AG10803 (cell line): ENCODE measurements at places on chromosomes 1 and 21.

- peak; percentile 65 for DNase-seq
Observed at GRCh38 chr1:201533836-201534235, 5.1 kb upstream of the NAV1 start.

DNA sequence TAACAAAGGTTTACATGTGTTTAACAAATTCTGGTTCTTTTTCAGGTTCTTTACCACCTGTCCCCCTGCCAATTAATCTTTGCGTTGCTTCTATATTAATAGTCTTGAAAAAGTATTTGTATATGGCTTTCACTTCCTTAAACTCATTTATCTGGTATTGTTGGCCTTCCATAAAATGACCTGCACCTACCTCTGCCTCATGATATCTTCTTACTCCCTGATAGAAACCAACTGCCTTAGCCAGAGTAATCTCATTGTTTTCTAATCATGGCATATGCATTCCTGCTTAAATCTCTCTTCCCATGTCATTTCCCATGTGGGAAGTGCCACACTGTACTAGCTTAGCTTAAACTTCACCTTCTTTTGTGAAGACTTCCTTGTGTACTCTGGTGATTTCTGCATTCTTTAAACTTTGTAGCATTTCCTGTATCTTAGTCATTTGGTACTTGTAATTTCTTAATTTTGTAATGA lies 8.7 kb downstream of the SMG7 start:
- peak; percentile 24 for DNase-seq

- no peak for DNase-seq
Observed at GRCh38 chr1:116012716-116013115, 36.4 kb downstream of the SLC22A15 start.

DNA sequence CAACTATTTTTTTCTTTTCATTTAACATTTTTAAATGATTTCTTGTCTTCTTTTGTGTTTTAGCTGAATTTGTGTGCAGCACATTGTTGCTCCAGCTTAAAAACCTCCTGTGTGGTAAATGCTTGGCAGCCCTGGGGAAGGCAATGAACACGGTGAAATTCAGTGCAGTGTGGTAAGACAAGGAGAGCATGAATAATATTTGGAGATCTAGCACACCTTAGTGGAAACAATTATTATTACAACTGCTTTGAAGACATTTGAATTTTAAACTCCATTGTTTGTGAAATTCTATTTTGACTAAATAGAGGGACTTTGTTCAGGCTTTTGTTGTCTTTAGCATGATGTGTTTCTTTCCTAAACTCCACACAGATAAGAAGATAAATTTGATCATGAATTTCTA lies 242.6 kb upstream of the CXADR start:
- peak; percentile 40 for DNase-seq

- DNase-seq: no peak
Observed at GRCh38 chr1:23610677-23611076, 51.4 kb upstream of the ID3 start.

DNA sequence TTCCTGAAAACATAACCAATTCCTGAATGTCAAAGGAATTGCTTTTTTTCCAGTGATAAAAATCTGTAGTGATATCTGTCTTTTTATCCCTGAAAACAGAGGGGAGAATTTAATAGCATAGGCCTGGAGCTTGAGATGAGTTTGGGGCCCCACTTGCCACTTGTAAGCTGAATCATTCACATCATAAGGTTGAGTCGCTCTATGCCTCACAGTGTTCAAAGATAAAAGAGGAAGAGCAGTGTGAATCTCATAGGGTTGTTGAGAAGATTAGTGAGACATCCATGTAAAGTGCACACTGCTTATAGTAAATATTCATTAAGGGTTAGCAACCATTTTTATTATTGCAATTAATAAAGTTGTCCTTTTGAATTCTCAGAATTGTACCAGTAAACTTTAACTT lies 271.3 kb downstream of the DNM3 start:
- no peak for DNase-seq

GRCh38 chr1:86779308-86780191 lies 75.2 kb downstream of the SH3GLB1 start:
- no peak for DNase-seq

DNA sequence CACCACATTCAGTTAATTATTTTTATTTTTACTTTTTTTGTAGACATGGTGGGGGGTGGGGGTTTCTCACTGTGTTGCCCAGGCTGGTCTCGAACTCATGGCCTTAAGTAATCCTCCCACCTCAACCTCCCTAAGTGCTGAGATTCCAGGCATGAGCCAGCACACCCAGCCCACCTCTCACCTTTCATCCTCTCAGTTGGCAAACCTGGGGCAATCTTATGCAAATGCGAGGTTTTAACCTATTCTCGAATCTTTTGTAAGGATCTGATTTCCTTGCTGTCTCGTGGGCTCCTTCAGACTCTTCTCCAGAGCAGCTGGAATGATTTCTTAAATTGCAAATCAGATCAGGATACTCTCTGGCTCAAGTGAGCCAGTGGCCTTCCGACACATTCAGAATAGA lies 7.1 kb upstream of the SLC2A7 start:
- no peak for DNase-seq

DNA sequence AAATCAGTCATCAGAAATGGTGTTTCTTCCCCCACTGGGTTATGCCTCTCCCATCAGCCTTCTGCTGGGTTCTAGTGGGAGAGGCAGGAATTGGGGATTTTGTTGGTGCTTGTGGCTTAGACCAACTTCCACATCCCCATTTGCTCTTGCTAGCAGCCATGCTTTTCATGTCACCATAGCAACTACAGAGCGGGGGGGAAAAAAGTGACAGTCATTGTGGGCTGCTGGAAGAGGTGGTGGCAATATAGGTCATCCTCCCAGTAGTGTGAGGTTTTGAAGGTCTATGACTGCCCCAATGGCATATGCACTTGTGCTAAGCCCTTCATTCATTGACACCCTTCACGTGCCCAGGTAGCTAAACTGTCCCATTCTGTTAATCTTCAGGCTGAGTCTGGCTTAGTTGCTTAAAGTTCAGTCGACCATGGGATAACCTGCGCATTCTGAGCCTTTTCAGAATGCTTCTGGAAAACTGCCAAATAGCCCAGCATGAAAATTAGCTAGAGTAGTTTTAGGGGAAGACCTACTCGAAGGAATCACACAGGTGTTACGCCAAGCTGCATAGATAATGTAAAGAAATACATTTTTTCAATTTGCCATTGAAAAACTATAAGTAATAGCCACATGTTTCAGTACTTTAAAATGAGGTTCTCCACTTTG lies 53.7 kb upstream of the ZNF326 start:
- DNase-seq: no peak

DNA sequence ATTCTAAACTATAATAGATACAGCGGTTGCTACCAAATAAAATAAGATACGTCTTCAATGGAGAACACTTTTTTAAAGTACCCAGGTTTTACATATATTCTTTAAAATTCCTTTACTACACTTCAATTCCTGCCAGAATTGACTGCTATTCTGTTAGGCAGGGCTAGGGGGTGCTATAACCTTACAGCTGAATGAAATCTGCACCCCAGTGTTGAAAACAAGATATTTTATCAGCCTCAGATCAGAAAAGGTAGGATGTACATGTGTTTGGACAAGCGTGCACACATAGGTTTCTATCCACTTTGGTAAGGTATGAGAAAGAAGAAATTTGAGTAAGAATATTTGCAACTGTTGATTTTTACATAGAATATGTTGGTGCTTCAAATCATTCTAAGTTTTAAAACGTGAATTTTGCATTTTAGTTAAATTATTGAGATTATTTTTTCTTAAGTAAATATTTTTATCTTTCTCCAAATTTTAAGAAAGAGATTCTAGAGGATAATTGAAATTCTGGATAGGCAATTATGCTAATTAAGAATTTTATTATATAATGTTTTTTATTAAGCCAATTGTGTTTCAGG lies 490.8 kb upstream of the ADGRL4 start:
- DNase-seq: peak; percentile 35

DNA sequence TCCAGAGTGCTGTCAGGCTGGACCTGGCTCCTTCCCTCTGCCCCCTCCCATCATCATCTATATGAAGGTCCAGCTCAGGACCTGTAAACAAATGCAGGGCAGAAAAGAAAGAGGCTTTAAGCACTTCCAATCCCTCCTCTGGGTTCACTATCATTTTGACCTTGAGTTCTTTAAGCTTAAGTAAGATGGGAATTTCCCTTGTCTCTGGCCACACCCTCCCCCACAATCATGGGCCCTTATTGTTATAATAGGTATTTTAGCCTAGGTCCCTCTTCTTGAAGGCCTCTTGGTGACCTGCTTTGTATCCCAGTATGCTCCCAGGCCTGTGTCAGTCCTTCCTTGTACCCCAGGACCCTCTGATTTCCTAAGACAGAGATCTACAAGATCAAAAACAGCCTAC lies 45.1 kb upstream of the EPS15 start:
- peak; percentile 36 for DNase-seq

- no peak for DNase-seq
Observed at GRCh38 chr21:34974162-34974981, 74.7 kb downstream of the RUNX1 start.

DNA sequence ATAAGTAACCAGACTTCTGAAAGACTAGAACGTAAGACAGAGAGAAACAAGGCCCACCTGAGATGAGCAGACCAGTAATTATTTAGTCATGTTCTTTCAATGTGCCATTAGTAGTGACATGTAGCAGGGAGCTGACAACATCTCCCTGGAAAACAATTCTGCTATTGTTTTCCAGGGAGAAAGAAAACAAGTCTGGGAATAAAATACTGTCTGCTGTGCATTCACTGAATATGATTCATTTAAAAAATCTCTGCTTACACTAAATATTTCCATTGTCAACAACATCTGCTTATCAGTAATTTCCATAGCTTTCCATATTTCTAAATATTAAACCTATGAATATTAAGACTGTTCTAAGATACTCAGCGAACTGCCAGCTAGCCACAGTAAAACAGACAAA lies 80.0 kb downstream of the VCAM1 start:
- no peak for DNase-seq

- DNase-seq: peak; percentile 58
Observed at GRCh38 chr1:85447006-85447943, 17.7 kb downstream of the DDAH1 start.
